Gastroesophageal sphincter (tissue), 4 donors: ENCODE measurements at places on chromosomes 16 and 17.

- no peak for ATAC-seq
Observed at GRCh38 chr16:31870809-31871208, 2.8 kb upstream of the ZNF267 start.

- no peak for ATAC-seq
Observed at GRCh38 chr16:75559564-75560372, 3.7 kb upstream of the TMEM231 start.

DNA sequence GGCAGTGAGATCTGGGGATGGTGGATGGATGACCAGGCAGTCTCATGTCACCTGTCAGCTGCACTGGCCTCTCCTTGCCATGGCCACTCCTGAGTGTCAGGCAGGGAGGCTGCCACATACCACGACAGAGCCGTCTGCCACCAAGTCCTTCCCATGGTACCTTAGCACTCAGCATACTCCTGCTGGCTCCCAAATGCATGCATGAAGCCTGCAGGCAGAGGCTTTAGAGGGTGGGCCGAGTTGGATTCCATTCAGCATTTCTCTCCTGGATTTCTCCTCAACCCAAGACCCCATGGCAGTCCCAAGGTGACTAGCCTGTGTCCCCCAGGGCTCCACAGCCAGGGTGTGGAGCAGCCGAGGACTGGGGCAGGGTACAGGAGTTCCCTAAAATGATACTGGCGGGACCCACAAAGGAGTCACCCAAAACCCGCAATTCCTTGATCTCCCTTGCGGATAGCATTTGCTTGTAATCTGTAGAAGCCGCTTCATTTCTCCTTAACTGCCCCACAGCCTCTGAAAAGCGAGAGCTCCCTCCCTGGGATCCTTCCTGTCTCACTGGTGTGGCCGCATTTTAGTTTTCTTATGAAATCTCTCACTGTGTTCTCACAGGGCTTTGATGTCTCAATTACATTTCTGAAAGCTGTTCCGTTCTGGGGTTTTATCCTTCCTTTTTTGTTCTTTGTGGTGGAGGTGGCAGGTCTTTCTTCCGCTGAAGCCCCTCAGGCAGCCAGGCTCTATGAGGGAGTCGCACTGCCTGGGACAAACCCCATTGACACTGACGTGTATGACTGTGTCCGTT, 141.4 kb downstream of the SOCS1 start:
- no peak for ATAC-seq

GRCh38 chr16:74099530-74099929, 197.1 kb upstream of the PSMD7 start:
- ATAC-seq, result no peak

- no peak for ATAC-seq
Observed at GRCh38 chr17:73938706-73939105, 264.8 kb upstream of the RPL38 start.

- peak; percentile 36 for ATAC-seq
Observed at GRCh38 chr17:30956764-30957374, 14.0 kb upstream of the RNF135 start.

- ATAC-seq, result no peak
Observed at GRCh38 chr17:56845934-56846333, 12.0 kb downstream of the DGKE start.

GRCh38 chr16:28826141-28826540, 3.3 kb downstream of the ATXN2L start:
- ATAC-seq, result no peak

GRCh38 chr17:57329380-57330214, 73.3 kb downstream of the MSI2 start:
- ATAC-seq, result no peak

GRCh38 chr17:70099294-70099693, 24.3 kb downstream of the KCNJ16 start:
- ATAC-seq, result no peak

DNA sequence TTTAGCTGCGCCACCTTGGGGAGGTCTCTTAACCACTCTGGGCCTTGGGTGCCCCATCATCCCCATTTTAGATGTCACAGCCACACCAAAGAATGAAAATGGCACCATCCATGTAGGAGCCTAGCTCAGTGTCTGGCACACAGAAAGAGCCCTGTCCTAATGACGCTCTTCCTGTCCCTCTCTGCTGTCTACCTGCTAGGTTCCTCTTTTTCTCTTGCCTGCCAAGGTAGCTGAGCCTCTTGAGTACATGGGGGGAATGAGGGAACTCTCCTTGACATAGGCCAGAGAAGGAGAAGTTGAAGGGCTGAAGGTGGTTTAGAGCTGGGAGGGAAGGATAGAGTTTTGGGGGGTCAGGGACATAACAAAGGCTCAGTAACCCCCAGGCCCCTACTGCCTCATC, 1.8 kb downstream of the RUNDC3A start:
- no peak for ATAC-seq

- ATAC-seq, result no peak
Observed at GRCh38 chr16:84925092-84925772, 86.1 kb downstream of the ZDHHC7 start.

DNA sequence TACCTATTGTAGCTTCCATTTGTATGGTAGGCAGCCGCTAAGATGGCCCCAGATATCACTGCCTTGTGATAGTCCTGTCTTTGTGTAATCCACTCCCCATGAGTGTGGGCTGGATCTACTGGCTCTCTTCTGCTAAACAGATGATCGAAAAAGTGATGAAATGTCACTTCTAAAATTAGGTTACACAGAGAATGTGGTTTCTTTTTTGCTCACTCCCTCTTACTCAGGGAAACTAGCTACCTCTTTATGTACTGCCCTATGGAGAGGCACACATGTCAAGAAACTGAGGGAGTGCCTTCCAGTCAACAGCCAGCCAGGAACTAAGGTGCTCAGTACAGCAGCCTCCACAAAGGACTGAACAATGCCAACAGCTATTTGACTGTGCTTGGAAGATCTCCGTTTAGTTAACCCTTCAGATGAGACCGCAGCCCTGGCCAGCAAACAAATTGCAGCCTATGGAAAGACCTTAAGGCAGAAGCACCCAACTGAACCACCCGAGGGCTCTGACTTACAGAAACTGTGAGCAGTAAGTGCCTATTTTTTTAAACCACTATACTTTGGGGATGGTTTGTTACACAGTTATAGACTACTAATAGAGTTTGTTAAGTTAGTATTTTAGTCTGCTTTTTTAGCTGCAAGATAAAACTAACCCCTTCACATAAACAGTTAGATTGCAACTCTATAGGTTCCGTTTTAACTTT, 113.2 kb upstream of the MAF start:
- ATAC-seq, result no peak

GRCh38 chr17:41710472-41711090, 1.6 kb upstream of the GAST start:
- no peak for ATAC-seq

GRCh38 chr17:69363488-69364210, 36.7 kb upstream of the ABCA5 start:
- ATAC-seq, result no peak

DNA sequence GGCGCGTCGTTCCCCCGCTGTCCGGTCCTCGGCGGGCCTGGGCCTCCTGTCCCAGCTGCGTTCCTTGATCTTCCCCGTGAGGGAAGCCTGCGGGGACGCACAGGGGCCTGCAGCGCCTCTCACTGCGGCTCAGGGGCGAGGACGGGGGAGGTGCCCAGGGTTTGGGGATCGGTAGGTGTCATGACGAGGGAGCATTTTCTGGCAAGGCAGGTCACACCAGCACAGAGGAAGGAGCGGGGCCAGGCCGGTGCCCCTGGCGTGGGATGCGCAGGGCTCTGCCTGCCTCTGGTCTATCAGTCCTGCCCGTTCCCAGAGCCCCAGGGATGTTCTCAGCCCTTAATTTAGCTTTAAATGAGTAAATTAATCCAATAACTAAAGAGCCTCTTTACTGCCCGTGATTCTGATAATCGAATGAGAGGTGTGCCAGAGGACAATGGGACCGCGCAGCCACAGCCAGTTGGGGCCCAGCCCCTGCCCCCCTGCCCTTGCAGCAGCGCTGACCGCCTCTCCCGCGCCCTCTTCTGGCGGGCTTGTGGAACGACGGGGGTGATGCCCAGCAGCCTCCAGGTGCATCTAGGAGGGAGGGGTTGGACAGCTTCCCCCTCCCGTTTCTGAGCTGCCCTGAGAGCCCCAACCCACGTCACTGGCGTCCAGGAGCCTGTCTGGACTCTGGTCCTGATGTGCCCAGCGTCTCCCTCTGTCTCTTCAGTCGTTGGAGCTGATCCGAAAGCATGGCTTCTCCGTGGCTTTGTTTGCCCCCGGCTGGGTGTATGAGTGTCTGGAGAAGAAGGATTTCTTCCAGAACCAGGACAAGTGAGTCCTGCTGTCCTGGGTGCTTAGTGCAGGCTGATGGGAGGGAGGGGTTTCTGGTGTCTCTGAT, 7.9 kb downstream of the ENGASE start:
- no peak for ATAC-seq

DNA sequence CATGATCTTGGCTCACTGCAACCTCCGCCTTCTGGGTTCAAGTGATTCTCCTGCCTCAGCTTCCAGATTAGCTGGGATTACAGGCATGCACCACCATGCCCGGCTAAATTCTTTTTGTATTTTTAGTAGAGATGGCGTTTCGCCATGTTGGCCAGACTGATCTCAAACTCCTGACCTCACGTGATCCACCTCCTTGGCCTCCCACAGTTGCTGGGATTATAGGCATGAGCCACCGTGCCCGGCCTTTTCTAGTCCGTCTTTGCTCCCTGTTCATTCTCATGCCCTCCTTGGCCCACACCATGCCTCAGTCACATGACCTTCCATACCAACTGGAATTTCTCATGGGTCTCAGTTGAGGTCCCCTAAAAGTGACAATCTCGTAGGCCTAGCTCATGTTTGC, 86.9 kb downstream of the SNX29 start:
- no peak for ATAC-seq

DNA sequence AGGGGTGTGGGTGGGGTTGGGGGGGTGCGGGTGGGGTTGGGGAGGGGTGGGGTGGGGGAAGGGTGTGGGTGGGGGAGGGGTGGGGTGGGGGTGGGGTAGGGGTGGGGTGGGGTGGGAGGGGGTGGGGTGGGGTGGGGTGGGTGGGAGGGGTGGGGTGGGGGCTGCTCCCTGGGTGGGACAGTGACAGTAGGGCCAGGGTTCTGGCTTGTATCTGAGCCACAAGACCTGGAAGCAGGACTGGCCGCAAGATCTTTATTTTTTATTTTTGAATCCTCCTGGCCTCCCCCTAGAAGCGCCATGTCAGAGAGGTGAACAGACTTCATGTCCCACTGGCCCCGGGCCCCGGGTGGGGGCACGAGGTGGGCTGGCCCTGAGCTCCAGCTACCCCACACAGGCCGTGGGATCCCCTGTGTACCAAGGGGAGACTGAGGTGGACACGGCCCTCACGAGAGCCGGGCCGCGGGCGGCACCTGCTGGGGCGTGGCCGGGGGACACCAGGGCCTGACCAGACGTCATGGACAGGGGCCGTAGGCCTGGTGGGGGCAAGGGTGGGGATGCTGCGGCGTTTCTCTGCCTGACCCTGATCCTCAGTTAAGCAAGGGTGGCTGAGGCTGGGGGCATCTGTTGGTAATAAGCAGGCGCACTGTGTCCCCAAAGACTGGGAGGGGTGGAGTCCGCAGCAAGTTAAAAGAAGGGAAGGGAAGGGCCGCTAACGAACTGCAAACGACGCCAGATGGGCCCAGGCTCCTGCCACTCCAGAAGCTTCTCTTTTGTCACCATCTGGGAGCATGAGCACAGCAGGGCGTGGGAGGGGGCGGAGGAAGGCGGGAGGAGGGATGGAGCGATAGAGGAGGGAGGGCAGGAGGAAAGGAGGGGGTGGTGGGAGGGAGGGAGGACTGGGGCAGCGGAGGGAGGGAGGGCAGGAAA, 22.3 kb upstream of the PABPN1L start:
- ATAC-seq, result no peak

DNA sequence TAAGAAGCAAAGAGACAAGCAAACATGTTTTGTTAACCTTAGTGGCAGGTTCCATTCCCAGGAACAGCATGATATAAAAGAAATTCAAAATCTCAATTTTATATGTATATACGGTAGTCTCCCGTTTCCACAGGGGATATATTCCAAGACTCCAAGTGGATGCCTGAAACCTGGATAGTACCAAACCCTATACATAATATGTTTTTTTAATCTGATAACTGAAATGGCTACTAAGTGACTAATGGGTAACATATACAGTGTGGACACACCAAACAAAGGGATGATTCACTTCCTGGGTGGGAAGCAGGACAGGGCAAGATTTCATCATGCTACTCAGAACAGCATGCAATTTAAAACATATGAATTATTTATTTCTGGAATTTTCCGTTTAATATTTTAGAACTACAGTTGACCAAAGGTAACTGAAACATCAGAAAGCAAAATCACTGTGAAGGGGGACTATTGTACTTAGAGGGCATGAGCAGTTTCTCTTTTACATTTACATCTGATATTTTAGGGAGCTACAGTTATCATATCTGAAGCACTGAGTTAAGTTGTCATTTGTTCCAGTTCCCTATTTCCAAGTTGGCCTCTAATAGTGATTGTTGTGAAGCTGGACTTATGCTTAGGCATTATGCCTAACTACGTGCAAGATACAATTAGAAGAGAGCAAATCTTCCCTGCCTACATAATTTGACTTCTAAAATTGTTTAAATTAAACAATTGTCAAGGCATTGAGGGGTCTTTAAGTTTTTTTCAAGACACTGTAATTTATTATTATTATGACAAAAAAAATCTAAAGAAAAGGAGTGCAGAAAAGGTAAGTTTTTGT, 34.1 kb upstream of the ABCA6 start:
- no peak for ATAC-seq

- peak; percentile 80 for ATAC-seq
Observed at GRCh38 chr16:79651363-79651762, 50.8 kb upstream of the MAF start.

DNA sequence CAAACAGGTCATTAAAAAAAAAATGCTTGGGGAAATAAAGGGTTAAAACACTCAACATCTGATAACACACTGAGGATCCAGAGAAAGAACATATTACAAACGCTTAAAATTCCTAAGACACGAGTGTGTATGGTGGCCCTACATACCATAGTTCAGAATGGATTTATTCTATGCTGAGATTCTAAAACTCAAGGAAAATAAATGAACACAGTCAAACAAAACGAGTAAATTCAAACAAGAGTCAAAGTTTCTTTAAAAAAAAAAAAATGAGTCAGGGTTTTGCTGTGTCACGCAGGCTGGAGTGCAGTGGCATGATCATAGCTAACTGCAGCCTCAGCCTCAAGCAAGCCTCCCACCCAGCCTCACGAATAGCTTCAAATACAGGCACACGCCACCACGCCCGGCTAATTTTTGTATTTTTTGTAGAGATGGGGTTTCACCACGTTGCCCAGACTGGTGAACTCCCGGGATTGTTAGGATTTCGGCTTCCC, 17.4 kb downstream of the CRK start:
- peak; percentile 39 for ATAC-seq

- ATAC-seq, result no peak
Observed at GRCh38 chr16:88325087-88325750, 57.5 kb upstream of the ZNF469 start.

- ATAC-seq, result no peak
Observed at GRCh38 chr16:69386596-69386995, 789 bp upstream of the TERF2 start.

- ATAC-seq, result no peak
Observed at GRCh38 chr17:36055171-36055570, 8.9 kb upstream of the CCL18 start.

DNA sequence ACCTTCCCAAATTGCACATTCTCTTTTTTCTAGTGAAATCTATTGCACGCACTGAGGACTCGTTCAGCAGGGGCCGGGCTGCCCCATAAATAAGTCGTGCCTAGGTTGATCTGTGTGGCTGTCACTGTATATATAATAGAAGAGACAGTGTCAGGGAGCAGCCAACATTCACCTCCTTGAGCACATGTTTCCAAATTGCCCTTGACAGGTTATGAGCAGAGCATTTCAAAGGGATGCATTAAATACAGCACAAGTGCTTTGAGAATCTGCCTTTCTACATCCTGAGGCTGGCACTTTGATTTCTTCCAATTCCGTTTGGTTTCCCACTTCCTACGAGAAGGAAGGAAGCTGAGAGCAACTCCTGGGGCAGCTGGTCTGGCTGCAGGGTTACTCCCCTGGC, 291.2 kb downstream of the NPIPA8 start:
- no peak for ATAC-seq
